ENCODE measurements at places on chromosomes 6 and 20.

GRCh38 chr20:33561692-33562601 lies 72.1 kb downstream of the CBFA2T2 start:
- no peak for DNase-seq

GRCh38 chr6:107833136-107833535 lies 9.0 kb upstream of the SCML4 start:
- DNase-seq, result no peak

- DNase-seq, result no peak
Observed at GRCh38 chr20:16493486-16493885, 79.8 kb downstream of the KIF16B start.

- DNase-seq, result no peak
Observed at GRCh38 chr6:35025232-35026188, 115.6 kb downstream of the TCP11 start.

DNA sequence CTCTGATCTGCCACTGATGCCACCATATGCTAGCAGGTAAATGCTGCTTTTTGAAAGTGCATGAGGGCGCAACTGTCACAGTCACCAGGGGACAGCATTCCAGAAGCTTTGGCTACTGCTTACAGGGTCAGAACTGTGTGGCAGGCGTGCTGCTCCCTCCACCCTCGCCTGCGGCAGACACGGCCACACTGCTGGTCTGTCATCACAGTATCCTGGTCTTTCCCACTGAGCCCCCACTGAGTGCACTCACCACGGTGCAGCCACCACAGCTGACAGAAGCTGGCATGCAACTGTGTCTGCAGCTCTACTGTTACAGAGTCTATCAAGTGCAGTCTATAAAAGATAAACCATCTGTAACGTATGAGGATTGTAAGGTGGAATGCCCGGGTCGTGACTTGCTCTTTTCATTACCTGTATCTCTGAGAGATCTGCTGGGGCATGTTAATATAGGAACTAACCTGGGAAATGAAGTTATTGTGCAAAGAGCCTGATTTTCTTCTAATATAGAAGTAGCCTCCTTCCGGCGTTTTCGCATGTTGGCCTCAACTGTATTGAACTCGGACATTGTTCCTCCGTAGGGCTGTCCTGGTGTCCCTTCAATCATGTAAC lies 24.5 kb downstream of the GCLC start:
- DNase-seq, result no peak

DNA sequence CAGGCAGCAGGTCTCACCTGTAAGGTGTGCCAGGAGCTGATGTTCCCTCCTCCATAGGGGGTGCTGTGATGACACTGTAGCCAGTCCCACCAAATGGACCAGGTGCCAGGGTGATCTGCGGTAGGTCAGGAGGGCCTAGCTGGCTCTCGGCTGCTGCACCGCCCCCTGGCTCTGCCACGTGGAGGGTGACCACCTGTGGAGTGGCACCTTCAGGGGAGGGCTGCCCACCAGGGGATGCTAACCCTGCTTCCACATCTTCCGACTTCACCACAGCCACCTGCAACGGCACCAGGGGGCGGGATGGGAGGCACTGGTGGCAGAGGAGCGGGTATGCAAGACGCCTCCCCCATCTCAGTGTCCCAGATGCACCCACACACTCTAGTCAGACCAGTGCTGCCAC lies 18.3 kb downstream of the ZNF335 start:
- DNase-seq, result no peak

GRCh38 chr6:109383438-109383940 lies 1.2 kb upstream of the CD164 start:
- DNase-seq, result no peak

GRCh38 chr20:25221592-25222460 lies 26.1 kb upstream of the PYGB start:
- no peak for DNase-seq

DNA sequence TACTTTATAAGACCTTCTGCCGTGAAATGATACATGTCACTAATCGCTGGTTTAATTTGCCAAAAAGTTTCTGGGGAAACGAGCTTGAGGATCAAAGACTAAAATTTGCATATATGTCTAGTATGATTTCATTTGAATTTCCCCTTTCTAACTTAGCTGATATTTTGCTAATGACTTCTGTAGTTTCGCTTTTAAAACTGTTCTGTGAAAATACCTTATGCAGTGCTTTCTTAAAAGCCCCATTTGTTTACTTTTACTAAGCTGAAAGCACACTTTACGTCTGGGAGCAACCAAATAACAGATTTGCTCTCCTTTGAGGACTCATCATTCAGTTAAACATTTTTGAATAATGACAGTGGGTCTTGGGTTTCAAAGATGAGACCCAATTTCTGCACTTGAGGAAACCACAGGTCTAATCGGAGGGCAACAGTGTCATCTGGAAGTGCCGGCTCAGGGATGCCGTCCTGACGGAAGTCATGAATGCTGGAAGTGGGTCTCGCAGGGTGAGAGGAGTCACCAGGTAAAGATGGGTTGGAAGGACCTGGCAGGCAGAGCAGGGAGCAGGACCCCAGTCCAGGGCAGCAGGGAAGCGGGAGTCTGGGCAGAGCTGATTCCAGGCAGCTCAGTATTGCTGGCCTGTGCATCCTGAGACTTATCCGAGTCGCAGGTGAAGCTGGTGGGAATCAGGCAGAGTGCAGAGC lies 33.2 kb downstream of the PLEKHG1 start:
- DNase-seq, result no peak

DNA sequence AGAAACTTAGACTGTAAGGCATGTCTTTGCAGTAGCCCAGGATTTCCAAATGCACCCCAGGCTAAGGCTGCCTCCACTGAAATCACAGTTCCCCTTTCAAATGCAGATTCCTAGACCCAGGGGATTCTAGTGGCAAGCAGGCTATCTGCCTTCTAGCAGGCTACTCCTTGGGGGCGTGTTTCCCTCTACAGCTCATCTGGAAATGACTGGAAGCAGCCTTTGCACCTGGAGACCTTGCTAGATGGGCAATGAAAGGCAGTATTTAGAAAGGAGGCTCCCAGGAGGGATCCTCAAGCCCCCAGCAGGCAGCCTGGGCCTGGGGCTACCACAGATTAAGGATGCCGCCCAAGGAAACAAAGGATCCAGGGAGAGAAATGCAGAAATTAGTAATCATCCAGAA lies 26.0 kb upstream of the SYNDIG1 start:
- peak; percentile 60 for DNase-seq

- no peak for DNase-seq
Observed at GRCh38 chr20:2745936-2746635, 53.5 kb downstream of the EBF4 start.

DNA sequence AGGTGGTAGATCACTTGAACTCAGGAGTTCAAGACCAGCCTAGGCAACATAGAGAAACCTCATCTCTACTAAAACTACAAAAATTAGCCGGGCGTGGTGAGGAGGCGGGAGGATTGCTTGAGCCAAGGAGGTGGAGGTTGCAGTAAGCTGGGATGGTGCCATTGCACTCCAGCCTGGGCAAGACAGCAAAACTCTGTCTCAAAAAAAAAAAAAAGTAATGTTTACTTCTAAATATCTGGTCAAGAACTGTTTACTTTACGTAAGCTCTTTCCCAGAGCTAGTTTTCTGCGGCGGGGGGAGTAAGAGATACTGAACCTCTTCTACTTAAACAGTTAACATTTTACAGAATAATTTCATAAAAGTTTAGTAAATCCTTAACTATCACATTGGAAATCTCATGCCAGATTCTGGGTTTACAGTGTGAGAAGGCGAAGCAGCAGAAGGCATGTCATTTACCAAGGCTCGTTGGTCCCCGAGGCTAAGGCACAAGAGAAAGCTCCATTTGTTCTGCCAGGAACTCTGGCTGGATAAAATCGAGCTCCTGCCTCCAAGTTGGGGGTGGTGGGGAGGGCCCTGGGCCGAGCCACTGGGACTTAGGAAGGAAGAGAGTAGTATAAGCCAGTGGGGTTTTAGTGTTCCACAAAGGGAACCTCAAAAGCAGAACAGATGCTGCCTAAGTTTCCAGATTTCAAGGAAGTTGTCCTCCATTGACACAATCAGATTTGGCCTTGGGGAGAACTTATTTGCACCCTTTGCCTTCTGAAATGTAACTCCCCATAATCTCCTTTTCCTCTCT lies 41.7 kb downstream of the ARFGEF2 start:
- no peak for DNase-seq

- no peak for DNase-seq
Observed at GRCh38 chr6:45445749-45446549, 68.2 kb upstream of the SUPT3H start.

GRCh38 chr6:25899123-25899522 lies 25.1 kb upstream of the SLC17A3 start:
- DNase-seq, result no peak

DNA sequence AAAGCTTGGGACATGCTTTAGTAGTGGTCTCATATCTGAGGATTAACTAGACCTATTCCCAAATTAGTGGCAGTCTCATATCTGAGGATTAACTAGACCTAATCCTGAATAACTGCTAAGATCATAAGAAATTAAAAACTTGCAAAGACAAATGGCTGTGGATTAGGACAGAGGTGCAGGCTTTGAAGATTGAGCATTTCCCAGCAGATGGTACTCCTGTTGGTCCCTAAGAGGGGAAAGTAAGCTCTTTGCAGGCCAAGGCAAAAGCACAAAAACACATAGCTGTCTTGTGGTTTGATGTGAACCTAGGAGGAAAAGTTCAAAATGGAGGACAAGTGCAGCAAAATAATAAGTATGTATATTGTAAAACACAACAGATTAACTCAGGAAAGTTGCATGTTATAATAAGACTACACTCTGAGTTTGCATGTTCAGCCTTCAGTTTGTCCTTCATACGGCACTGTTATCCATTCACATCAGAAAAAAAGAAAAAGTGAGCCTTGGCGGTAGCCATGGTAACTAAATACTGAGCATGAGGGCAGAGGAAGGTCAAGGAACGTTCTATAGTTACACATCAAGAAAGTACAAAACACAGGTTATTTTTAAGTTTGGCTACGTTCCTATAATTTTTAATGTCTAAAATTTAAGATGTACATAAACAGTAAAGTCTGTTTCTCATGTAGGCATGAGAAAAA lies 62.8 kb downstream of the FILIP1 start:
- no peak for DNase-seq

GRCh38 chr20:63746751-63747315 lies 7.3 kb downstream of the SLC2A4RG start:
- DNase-seq, result no peak

DNA sequence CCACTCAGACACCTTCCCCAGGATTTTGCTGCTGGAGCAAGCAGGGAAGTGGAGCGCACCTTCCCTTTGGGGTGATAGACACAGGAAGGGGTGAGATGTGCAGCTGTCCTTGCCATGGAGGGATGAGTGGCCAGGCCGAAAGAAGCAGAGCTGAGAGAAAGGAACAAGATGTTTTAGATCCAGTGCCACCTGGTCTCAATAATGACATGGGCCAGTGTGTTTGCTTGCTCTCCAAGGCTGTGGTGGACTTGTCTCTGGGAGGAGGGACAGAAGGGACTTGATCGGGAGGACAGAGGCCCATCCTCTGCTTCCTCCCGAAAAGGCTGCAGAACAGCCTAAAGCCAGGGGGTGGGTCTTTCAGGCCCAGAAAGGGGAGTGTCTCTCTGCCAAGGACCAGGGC lies 61.7 kb upstream of the CCDC167 start:
- DNase-seq, result no peak

DNA sequence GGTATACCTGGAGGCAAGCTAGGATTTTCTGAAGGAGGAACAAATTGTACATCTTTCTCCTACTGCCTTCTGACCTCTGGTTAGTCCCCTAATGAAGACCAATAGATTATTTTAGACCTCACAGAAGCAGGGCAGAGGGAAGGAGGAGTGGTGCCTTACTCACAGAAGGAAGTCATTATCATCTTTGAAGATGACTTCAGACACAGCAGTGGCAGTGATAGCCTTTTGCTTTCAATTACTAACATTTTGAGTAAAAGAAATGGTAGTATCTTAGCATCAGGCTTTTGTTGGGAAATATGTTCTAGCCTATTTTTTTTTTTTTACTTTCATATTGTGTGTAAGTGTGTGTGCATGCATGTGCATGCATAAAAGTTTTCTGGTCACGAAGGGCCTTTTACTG lies 164.2 kb upstream of the PLN start:
- no peak for DNase-seq

DNA sequence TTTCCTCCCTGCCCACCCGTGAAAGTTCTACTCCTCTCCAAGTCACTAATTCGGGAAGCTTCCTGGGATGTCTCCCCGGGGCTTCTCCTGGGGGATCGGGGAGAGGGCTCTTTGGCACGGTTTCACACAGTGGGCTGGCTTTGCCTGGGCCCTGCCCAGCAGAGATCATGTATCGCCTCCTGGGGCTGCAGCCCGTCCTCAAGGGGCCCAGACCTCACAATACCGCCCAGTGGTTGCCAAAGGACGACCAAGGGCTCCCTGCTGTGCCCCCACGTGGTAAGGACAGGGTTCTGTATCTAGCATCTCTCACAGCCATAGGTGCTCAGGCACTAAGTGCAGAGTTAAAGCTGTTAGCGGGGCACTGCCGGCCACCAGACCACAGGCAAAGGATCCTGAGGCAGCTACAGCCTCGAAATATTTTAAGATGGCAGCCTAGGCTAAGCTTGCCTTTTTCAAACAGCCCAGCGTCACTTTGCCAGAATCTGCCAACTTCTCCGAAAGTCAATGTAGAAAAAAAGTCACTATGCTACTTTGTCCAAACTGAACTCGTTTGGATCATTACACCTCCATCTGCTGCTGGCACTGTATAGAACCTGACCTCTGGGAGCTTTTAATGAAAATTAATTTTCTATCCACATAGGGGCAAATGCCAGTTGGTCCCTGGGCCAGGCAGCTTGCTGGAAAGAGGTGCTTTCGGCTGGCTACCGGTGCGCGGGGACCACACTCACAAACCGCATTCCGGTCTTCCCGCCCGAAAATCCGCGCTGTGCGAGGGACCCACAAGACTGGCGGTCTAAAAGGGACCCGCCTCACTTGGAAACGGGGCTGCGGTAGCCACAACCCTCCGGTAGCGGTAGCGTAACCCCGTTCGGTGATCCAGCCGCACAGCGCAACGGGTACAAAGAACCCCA lies 1.3 kb upstream of the NNAT start:
- no peak for DNase-seq

GRCh38 chr20:18650224-18650623 lies 62.4 kb downstream of the DTD1 start:
- DNase-seq, result no peak

DNA sequence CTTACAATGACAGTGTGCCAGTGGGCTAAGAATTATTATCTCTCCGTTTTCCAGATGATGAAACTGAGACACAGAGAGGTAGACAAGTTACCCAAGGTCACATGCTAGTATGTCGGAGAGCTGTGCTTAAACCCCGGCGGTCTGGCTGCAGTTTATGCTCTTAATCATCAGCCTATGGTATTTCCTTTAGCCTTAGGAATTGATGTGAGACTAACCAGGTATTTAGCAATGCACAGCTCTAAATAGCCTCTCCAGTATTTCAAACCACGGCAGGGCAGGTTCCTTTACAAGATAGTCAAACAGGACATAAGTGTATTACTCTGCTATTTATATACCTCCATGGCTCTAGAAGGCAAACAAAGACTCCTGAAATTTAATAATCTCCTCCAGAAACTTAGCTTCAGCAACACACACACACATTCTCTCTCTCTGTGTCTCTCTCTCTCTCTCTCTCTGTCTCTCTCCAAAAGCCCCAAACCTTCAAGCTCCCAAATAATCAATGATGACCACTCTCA lies 142.0 kb upstream of the ZNF217 start:
- DNase-seq, result no peak

All from iPS DF 6.9 (cell line).